ENCODE measurements at places on chromosomes 16 and 17.

- no peak for DNase-seq
Observed at GRCh38 chr17:44424828-44425461, 35.5 kb upstream of the ITGA2B start.

GRCh38 chr17:42559075-42559474 is 2.9 kb upstream of the COASY start:
- DNase-seq: no peak

DNA sequence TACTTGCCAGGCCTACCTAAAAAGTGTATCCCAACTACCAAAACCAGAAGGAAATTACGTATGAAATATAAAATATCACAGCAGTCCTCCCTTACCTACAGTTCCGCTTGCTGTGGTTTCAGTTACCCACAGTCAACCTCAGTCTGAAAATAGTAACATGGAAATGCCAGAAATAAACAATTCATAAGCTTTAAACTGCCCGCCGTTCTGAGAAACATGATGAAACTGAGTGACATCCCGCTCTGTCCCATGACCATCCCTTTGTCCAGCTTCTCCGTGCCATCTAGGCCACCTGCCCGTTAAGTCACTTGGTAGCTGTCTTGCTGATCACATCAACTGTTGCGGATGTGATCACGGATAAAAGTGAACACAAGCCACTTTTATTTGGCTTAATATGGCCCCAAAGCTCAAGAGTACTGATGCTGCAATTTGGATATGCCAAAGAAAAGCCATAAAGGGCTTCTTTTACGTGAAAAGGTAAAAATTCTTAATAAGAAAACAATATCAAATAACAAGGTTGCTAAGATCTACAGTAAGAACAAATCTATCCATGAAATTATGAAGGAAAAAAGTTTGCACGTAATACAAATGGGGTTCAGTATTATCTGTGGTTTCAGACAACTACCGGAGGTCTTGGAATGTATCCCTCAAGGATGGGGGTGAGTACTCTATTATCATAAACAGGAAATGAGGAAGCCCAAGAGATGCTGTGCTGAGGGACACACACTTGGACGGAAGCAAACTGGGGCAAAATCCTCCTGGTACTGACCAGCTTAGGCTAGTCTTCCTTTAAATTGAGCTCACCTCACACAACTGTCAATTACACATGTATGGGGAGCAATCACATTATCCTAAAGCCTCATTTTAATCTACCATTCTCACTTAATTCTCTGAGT is 8.2 kb downstream of the USP22 start:
- DNase-seq: peak; percentile 68

- no peak for DNase-seq
Observed at GRCh38 chr17:61619493-61619892, 28.5 kb upstream of the NACA2 start.

- DNase-seq: no peak
Observed at GRCh38 chr17:74345433-74346241, 16.0 kb downstream of the BTBD17 start.

- no peak for DNase-seq
Observed at GRCh38 chr16:85227084-85227945, 115.0 kb upstream of the CIBAR2 start.

GRCh38 chr16:86634292-86634691 is 55.9 kb downstream of the FOXL1 start:
- DNase-seq: no peak

DNA sequence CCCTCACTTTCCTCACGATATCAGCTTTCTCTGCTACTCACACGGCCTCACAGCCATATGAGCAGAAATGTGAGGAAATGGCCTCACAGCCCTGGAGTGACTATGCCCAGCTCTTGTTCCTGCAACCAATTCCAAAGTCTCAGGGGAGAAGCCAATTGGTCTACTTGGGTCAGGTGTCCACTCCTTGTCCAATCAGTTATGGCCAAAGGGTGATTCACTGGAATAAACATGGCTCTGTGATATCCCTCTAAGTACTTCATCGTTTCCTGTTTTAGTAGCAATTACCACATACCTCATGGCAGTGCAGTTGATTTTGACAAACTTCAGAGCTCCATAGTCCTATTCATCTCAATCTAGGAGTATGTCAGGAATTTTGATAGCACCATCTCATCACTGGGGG is 195.4 kb downstream of the KATNIP start:
- no peak for DNase-seq

GRCh38 chr17:44190481-44190880 is 3.7 kb downstream of the TMUB2 start:
- no peak for DNase-seq

GRCh38 chr17:38871247-38872015 is 1.6 kb downstream of the LASP1 start:
- DNase-seq: peak; percentile 51

GRCh38 chr16:9258423-9259051 is 167.1 kb downstream of the HAPSTR1 start:
- DNase-seq: no peak

GRCh38 chr16:87132361-87133014 is 184.7 kb downstream of the C16orf95 start:
- DNase-seq: no peak

- DNase-seq: no peak
Observed at GRCh38 chr16:69270395-69270794, 40.8 kb upstream of the VPS4A start.

Measured in CD4-positive, alpha-beta memory T cell (primary cell).